Epithelial cell of proximal tubule (primary cell): ENCODE measurements at places on chromosomes 7 and 10.

- DNase-seq = no peak
Observed at GRCh38 chr7:4689668-4690067, 7.6 kb downstream of the FOXK1 start.

GRCh38 chr10:70804421-70804808 lies 11.3 kb upstream of the SGPL1 start:
- peak; percentile 73 for DNase-seq

- no peak for DNase-seq
Observed at GRCh38 chr7:40682696-40683095, 547.9 kb downstream of the SUGCT start.

GRCh38 chr10:633279-634245 lies 55.9 kb downstream of the DIP2C start:
- no peak for DNase-seq

DNA sequence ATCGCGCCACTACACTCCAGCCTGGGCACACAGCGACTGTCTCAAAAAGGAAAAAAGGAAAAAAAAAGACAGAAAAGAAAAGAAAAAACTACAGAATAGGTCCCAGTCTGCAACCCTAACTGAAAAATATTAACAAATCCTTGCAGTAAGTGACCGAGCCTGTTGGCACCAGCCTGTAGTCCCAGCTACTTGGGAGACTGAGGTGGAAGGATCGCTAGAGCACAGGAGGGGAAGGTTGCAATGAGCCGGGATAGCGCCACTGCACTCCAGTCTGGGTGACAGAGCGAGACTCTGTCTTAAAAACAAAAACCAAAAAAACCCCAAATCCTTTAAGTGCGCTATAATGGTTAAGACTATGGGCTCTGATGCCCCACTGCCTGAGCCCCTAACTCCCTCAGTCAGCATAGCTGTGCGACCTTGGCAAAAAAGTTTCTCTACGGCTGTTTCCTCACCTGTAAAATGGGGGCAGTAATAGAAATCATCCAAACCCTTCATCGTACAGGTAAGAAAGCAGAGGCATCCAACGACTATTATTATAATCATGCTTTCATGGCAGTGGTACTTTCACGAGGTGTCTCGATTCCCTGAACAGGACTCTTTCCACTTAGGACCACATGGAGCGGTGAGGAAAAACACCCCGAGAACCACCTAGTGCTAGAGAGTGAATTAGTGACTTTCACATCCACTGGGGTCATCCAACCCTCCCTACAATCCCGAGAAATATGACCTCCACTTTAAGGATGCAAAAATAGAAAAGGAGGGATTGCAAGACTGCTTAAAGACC lies 755 bp downstream of the TOMM7 start:
- no peak for DNase-seq

DNA sequence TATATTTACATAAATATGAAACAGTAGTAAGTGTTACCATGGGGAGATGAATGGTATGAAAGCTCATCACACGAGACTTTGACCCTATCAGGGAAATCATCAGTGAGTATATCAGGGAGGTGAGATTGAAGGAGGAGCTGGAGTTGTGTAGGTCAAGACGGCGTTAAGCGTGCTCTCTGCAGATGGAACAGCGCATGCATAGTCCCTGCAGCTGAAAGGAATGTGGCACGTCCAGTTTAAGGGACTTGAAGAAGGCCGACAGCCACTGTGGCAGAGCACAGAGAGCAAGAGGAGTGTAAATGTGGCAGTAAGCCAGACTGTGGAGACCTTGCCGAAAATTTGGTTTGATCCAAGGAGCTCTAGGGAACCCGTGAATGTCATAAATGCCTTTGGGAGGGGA lies 38.9 kb downstream of the POU6F2 start:
- no peak for DNase-seq

GRCh38 chr10:103849880-103850571 lies 5.3 kb downstream of the SH3PXD2A start:
- peak; percentile 63 for DNase-seq

GRCh38 chr10:105559333-105560097 lies 918.4 kb downstream of the SORCS3 start:
- DNase-seq = no peak

DNA sequence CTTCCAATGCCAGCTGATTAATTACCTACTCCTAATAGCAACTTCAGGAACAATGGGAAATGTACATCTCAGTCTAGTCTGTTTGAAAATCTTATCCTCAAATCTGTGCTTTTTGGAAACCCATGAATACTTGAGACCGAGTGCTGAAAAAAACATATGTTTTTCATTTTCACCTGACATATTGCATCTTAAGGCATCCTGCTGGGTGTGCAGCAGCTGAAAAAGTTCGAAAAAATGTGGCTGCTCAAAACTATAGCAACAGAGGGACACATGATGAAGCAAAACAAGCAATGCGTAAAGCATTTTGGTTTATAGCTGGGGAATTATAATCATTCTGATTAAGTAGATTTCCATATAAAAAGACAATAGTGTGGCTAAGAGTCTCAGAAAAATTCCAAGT lies 218.0 kb downstream of the CREB5 start:
- no peak for DNase-seq
